ENCODE measurements at places on chromosomes 7 and 10.

GRCh38 chr10:4279655-4280054 is 494.6 kb upstream of the KLF6 start:
- DNase-seq: no peak

DNA sequence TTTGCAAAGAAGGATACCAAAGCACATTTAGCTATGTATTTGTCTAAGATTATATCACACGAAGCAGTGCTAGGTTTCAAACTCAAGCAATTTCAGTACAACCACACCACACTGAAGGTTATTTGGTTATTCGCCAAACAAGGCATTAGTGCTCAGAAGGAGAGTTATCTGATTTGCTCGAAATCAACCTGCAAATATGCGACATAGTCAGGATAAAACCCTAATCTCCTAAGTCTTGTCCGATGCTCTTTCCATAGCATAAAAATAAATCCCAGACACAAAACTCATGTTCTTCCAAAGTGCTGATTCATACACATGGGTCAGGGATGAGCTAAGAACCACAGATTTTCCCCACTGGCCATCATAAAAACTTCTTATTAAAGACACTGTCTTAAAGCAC is 1288.0 kb upstream of the SORCS1 start:
- no peak for DNase-seq

GRCh38 chr10:79494871-79495705 is 17.2 kb upstream of the EIF5AL1 start:
- DNase-seq: no peak

GRCh38 chr10:47175181-47176123 is 124.5 kb upstream of the GDF10 start:
- DNase-seq: no peak

- no peak for DNase-seq
Measured at GRCh38 chr10:99548041-99548530, 15.3 kb downstream of the NKX2-3 start.

- DNase-seq: no peak
Measured at GRCh38 chr10:26739071-26739631, 41.6 kb downstream of the PDSS1 start.

GRCh38 chr7:115122388-115122787 is 200.5 kb downstream of the MDFIC start:
- no peak for DNase-seq

GRCh38 chr7:136210079-136210478 is 232.9 kb upstream of the MTPN start:
- DNase-seq: no peak

GRCh38 chr7:38178695-38179344 is 775 bp downstream of the STARD3NL start:
- no peak for DNase-seq

- no peak for DNase-seq
Measured at GRCh38 chr7:131042269-131043160, 285.2 kb upstream of the MKLN1 start.

GRCh38 chr7:117810642-117811512 is 62.4 kb downstream of the CTTNBP2 start:
- DNase-seq: no peak

DNA sequence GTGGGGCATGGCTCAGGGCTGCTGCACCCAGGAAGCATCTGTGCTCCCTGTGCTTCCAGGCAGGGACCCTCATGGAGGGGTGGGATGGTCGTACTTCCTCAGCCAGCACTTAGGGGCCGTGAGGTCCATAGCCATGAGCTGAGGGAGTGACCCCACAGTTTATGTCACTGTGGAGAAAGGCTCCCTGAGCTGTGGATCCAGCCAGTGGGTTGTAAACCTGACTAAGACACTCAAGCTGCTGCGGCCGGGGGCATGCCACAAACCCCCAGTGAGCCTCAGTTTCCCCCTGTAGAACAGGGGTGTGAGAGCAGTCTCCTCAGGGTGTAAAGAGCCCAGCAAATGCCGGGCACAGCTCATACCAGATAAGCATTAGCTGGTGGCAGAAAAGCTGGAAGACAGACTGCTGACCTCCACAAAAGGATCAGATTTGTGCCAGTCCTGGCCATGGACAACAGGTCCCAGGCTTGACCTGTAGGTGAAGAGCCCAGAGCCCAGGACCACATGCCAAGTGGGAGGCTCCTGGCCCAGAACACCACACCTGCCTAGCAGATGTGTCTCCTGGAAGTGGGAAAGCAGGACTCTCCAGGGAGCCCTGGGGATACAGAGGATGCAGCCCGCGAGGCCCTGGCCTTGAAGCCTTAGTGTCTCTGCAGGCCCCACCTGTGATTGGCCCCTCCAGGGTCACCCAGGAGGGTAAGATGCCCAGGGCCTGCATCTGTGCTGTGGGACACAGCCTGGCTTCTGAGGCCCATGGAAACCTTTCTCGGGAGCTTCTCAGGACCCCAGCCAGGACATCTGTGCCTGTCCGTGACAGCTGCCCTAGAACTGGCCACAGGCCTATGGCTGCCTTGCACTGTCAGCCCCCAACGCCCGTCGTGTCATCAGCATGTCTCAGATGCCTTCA is 78.1 kb upstream of the RET start:
- no peak for DNase-seq

GRCh38 chr7:107355616-107356015 is 114.2 kb upstream of the GPR22 start:
- DNase-seq: no peak

- DNase-seq: no peak
Measured at GRCh38 chr10:97388152-97388551, 13.0 kb downstream of the RRP12 start.

GRCh38 chr7:51647486-51647885 is 330.9 kb upstream of the COBL start:
- DNase-seq: no peak

- no peak for DNase-seq
Measured at GRCh38 chr7:56483861-56484550, 367.8 kb upstream of the NUPR2 start.

DNA sequence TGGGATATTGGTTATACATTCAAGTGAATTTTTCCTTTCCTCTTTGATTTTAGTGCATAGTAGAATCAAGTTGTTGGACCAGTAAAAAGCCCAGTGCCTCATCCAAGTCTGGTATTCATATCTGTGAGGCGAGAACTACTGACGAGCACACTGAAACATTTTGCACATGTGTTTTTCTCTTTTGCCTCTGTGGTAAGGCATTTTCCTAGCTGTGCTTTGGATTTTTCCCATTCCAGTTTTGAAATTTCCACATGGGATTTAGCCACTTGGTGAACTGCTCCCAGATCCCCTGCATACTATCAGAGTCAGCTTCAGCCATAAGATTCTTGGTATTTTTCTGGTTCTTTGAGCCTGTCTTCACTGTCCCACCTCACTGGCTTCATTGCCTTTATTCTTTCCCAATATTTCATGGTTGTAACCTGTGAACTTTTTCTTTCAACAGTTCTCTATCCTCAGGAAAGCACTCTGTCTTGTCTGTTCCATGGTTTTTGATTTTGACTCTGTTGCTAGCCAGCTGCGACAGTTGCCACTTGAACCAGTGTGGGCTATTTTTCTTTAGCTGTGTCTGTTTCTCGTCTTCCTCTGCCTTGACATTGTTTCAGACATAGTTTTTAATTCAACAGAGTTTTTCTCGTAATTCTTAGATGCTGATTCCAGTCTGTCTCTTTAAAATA is 239.0 kb downstream of the REEP3 start:
- DNase-seq: no peak

DNA sequence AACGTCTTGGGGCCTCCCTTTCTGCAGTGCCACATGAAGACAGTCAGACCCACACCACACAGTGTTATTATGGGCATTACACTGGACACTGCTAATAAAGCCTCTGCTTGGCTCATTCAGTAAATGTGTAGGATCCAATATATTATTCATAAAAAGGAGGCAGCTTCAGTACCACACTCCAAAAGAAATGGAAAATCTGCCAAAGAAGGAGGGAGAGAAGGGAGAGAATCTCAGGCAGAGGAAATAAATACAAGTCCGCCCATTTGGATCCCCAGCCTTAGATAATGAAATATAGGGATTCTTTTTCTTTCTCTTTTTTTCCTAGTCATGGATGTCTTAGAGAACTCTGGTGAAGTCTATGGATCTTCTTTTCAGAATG is 162.2 kb downstream of the ELMO1 start:
- no peak for DNase-seq

DNA sequence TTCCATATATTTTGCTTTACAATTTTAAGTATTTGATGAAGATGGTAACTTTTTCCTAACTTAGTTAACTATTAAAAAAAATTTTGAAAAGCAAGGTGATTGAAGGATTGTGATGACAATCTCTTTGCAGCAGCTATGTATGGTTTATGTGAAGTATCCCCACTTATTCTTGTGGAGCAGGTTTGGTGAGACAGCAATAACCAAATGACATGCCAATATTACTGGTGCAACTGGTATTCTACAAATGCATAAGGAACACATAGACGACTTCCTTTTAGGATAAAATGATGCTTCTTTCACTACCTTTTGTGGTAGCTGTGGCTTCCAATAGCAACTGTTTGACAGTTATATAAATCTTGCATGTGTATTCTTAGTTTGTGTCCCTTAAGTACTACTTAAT is 465.3 kb downstream of the PLXDC2 start:
- no peak for DNase-seq

GRCh38 chr7:132643302-132643701 is 67.0 kb upstream of the PLXNA4 start:
- no peak for DNase-seq

GRCh38 chr7:134885967-134886352 is 100.3 kb upstream of the AGBL3 start:
- no peak for DNase-seq

DNA sequence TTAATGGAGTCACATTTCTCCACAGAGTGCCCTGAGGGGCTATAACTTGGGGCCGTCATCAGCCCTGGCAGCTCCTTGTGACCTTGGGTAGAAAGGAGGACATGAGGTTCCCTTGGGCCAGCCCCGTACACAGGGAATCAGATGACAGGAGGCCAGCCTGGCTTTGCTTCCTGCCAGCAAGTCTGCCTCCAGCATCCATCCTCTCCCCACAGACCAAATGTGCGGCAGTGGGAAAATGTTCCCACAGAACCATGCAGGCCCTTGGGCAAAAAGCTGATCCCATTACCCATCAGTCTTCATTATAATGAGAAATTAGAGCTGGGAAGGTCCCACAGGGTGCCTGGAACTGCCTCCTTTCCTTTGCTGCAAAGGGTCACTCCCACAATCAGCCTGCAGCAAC is 908.3 kb downstream of the GRID1 start:
- no peak for DNase-seq

- DNase-seq: no peak
Measured at GRCh38 chr10:19071946-19072345, 23.3 kb downstream of the MALRD1 start.

- no peak for DNase-seq
Measured at GRCh38 chr7:30240106-30240800, 44.1 kb upstream of the ZNRF2 start.

DNA sequence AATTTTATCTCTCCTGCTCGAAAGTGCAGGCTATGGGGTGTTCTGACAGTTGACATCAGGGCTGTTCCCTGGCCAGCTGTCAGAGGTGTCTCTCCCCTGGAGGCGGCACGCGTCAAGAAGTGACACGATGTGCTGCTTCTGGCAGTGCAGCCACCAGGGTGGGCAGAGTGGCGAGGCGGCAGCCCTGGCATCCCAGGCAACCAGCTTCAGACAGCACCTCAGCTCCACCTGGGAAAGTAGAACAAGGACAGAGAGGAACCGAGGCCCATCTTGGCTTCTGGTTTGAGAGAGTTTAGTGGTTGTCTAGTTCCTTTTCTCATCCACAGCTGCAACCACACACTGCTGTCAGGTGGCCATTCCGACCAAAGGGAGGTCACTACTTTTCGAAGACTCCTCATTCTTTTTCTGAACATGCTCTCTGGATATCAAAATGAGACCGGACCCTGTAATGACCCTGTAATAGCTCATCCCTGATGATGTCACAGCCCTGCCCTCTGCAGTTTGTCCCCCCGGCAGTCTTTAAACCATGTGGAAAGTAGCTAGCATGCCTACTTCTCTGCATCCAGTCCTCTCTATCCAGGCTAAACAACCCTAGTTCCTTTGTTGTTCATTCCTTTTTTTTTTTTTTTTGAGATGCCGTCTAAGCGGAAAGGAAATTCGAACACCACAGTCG is 381.0 kb upstream of the NRP1 start:
- no peak for DNase-seq

DNA sequence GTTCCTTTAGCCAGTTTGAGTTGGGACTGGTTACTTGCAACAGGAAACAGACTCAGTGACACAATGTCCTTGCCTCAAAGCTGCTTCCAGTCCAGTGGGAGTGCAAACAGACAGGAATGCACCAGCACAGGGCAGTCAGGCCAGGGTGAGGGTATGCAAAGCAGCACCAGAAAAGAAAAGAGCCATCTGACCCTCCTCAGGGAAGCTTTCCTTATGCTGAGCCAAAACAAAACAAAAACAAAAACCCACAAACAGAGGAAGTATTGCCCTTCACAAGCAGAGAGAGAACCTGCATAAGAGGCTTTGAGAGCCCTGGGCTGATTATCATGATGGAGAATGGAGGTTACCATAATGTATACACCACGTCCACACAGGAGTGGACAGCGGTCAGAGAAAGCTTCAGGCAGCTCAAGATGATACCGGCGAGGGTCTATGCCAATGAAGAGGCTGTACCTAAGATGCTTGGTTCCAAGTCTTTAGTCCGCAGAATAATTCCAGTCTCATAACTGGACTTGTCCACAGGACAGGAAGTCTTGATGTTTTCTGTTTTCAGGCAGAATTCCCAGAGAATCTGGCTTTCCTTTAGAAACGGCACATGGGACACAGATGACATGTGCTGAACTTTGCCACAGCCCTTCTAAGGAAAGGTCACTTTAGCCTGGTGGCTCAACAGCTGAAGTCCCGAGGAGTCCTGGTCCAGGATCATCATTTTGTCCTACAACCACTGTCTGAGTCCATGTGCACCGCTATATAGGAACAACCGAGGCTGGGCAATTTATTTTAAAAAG is 263.3 kb downstream of the TNS3 start:
- no peak for DNase-seq

- DNase-seq: no peak
Measured at GRCh38 chr7:107344799-107345198, 125.1 kb upstream of the GPR22 start.

- DNase-seq: no peak
Measured at GRCh38 chr7:36188266-36188665, 35.2 kb downstream of the EEPD1 start.

GRCh38 chr10:24352399-24352798 is 143.5 kb downstream of the KIAA1217 start:
- no peak for DNase-seq

- no peak for DNase-seq
Measured at GRCh38 chr7:38973760-38974159, 3.9 kb upstream of the POU6F2 start.

- no peak for DNase-seq
Measured at GRCh38 chr7:80666376-80666775, 27.9 kb downstream of the CD36 start.

GRCh38 chr10:100600218-100600617 is 64.5 kb downstream of the HIF1AN start:
- no peak for DNase-seq
